Putamen (tissue), 1 donor: ENCODE measurements at places on chromosomes 3 and 15.

DNA sequence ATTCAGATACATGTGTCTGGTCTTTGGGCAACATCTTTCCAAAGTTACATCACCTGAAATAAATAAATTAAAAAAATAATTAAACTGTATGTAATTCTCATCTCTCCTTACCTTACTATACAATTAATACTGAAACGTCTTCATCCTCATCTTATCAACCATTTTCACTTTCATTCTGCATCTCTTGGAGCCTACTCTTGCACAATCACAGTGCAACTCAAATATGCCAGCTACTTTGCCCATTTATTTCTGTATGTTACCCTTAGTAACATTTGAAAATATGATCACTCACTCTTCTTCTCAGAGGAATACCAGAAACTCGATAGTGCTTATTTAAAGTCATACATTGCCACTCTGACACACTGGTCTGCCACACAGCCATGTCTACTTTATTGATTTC lies 1357.1 kb upstream of the CADM2 start:
- no peak for DNase-seq

- DNase-seq = no peak
Measured at GRCh38 chr3:64798316-64798715, 110.5 kb upstream of the ADAMTS9 start.

GRCh38 chr3:10757021-10757820 lies 58.8 kb upstream of the SLC6A11 start:
- DNase-seq = no peak

GRCh38 chr15:76730262-76730661 lies 174.9 kb downstream of the SCAPER start:
- DNase-seq = no peak

- no peak for DNase-seq
Measured at GRCh38 chr3:160691151-160691550, 14.2 kb downstream of the ARL14 start.

DNA sequence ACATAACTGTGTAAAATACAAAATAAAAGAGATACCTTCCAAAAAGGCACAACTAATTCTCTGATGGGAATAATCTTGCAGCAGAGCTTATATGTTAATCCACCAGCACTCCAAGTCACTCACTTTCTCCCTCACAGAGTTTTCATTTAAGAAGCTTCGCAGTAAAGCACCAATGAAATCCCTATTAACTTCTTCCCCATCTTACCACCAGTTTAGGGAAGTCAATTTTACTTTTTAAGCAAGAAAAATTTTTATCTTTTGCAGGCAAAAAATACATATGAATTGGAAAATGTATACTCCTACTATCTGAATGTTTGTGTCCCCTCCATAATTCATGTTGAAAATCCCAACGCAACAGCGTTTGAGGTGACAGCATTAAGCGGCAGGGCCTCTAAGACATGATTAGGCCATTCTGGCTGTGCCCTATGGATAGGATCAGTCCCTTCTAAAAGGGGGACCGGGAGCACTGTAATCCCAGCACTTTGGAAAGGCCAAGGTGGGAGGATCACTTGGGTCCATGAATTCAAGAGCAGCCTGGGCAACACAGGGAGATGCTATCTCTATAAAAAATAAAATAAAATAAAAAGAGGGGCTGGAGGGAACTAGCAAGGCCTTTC lies 435.8 kb downstream of the SHQ1 start:
- DNase-seq = no peak

DNA sequence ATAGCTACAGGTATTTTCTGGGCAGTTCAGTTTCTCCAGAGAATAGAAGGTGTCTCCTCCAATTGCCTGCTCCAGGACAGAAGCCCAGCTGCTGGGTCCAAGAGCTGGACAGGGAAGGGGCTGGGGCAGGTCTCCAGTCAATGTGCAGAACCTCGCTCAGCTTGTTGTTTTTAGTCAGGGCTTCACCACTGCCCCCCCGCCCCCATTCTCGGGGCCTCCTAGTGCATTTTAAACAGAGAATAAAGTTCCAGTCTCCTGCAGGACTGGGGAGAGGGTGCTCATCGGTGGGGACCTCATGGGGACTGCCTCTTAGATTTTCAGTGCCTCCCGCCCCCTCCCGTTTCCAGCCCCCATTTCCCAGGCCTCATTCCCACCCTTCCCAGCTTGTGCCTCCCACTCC lies 216.6 kb downstream of the XXYLT1 start:
- no peak for DNase-seq

- DNase-seq = no peak
Measured at GRCh38 chr3:183551930-183552329, 3.6 kb downstream of the KLHL6 start.

DNA sequence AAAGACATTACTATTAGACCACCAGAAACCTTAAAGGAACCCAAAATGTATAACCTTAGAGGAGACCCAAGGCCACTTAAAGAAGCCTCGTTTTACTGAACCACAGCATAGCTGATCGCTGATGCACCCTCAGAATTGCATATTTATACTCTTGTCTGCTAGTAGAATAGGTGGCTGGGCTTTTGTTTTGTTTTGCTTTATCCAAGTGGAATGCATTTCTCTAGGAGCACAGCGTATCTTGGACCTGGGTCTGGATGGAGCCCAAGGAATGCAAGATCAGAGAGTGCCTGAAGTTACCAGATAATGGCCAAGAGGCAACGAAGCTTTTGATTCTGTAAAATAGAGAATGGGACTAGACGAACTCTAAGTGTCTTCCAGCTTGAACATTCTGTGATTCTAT lies 129.2 kb upstream of the COL8A1 start:
- no peak for DNase-seq

- DNase-seq = no peak
Measured at GRCh38 chr3:132405188-132405587, 12.1 kb upstream of the DNAJC13 start.

GRCh38 chr3:40243056-40243455 lies 66.5 kb upstream of the EIF1B start:
- peak; percentile 81 for DNase-seq

- DNase-seq = no peak
Measured at GRCh38 chr3:111882799-111883198, 23.7 kb downstream of the PHLDB2 start.

DNA sequence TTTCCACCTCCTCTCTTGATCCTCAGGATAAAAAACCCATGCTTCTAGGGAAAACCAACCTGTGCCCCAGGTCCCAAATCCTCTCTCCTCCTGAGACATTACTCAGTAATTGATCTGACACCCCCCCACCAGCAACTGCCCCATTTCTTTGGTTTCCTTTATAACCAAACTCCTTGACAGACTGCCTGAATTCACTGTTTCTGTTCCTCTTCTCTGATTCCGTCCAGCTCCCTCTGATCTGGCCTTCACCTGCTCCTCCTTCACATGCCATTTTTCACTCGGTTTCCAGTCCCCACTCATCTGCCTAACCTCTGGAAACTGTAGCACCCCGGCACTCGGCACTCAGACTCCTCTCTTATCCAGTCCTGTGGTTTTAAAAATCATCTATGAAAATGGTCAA lies 2.1 kb downstream of the CCDC51 start:
- DNase-seq = no peak

DNA sequence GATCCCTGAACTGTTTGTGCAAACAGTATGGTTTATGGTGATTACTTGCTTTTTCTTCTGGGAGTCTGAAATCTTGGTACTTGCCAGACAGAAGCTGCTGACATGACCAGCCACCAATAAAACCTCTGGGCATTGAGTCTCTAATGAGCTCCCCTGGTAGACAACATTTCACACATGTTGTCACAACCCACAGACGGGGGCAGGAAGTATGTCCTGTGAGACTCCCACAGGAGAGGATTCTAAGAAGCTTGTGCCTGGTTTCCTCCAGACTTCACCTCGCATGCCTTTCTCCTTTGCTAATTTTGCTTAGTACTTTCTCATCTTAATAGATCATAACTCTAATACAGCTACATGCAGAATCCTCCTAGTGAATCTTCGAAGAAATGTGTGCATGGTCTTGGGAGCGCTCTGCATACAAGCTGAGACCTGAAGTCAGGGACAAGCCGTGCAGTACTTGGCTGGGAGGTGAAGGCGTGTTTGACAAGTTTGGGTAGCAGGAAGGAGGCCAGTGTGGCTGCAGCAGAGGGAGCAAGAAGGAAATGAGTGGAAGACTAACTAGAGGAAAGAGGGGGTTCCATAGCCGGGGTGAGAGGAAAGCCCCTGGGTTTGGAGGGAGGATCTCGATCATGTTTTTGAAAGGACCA lies 49.0 kb downstream of the B3GNT5 start:
- no peak for DNase-seq

- DNase-seq = no peak
Measured at GRCh38 chr15:96747291-96747690, 416.8 kb downstream of the NR2F2 start.

GRCh38 chr3:110099711-110100110 lies 762.4 kb upstream of the DPPA4 start:
- DNase-seq = peak; percentile 1

GRCh38 chr3:73600293-73600938 lies 24.3 kb downstream of the PDZRN3 start:
- DNase-seq = no peak

DNA sequence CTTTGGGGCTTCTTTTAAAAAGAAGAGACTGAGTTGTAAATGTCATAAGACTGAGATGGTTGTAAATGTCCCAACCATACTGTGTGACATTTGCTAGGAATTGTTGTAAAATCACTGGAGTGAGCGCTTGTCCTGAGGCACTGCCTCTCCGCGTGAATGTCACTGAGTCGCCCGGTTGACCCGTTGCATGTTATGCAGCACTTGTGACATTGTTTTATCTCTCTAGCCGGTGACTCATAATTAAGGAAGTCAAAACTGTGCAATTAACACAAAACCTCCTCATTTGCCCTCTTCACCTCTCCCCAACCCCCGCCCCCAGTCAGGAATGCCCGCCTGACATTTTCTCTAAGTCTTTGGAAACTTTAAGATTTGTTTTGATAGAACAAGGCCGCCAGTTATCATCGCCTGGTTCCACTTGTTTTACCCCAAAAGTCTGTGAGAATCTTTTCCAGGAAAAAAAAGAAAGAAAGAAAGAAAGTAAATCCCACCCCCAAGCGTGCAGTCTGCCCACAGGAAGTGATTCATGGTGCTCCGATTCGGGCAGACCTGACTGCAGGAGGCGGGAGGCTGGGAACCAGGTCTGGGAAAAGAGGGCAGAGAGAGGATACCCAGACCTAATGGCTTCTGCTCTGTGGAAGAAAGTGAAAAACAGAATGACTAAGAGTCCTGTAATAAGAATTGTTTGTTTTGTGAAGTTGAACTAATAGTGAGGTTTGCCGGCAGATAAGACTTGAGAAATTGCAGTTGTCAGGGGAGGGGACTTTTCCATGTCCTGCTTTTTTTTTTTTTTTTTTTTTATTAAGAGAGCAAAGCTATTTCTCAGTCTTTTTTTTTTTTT lies 84.8 kb downstream of the SMAD3 start:
- DNase-seq = no peak
